ENCODE measurements at places on chromosomes 11 and 22. TPM values are rescaled to one million over a fixed set of nuclear protein-coding genes. Genes with fewer than 3 reads are reported as not detected.

DNA sequence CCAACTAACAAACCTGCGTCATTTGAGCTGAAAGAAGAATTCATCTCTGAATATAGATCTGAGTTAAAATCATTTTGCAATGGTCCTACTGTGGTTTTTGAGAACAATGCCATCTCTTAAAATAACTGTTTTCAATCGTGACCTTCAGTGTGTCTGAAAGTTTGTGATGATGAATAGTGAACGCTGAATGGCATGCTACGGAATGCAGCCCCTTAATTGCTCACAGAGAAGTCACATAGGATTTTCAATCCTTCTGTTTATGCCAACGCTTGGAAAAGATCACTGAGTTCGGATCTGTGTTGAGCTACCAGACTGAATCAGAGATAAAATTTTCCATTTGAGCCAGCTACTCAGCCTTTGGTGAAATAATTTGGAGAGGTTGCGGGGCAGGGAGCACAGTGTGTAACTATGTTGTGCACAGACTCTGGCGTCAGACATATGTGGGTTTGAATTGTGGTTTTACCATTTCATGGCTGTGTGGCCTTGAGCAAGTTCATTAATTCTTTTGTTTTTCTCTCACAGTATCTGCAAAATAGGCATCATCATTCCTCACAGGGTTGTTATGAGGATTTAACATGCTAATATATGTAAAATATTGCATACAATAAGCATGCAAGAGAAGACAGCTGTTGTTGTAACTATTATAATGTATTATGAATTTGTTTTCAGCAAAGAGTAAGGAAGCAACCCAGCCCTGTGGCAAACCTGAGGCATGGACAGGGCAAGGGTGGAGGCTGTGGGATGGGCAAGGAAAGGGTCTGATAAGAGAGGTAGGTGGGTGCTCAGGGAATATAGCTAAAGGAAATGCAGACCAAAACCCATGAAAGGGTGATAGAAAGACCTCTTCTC, 679.9 kb downstream of the KCNA4 start:
- no peak for DNase-seq

DNA sequence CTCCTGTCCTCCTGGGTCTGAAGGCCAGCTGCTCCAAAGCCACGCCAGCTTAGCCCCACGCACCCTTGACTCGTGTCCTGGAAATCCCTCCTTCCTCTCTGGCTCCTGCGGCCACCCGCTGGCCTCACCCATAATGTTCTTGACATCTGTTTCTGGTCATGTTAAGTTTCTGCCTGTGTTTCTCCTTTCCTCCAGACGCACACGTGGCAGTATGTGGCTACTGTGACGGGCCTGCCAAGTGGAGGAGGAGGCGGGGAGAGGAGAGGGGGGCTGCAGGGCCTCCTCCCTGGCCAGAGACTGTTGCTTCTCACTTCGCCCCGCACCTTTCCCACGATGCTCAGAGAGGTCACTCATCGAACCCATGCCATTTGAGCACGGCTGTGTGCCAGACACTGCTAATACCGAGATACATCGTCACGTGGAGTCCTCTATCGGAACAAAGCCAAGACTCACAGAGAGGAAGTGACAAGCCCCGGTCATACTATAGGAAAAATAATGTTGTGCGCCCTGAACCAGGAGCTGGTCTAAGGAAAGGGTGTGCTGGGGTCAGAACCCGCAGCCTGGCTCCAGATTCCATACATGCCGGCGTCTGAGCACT, 11.5 kb downstream of the C1QTNF6 start:
- no peak for DNase-seq

The JAM3 gene
- 42.3 TPM for polyA plus RNA-seq

DNA sequence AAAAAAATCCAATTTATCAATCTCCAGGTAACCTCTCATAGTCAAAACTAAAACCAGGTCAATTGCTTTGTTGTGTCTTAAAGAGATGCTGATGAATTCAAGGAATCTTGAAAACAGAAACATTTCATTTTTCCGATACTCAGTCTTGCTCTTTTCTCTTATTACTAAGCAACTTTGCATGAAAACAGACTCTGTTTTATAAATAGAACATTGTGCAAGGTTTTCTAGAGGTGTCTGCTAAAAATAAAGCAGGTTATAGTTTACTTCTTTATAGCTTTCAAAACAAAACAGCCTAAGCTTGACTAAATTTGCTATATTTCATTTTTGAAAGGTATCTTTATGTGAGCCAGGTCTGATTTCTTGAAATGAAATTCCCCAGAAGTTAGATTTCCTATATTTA, 109.3 kb downstream of the ARL14EP start:
- no peak for DNase-seq

DNA sequence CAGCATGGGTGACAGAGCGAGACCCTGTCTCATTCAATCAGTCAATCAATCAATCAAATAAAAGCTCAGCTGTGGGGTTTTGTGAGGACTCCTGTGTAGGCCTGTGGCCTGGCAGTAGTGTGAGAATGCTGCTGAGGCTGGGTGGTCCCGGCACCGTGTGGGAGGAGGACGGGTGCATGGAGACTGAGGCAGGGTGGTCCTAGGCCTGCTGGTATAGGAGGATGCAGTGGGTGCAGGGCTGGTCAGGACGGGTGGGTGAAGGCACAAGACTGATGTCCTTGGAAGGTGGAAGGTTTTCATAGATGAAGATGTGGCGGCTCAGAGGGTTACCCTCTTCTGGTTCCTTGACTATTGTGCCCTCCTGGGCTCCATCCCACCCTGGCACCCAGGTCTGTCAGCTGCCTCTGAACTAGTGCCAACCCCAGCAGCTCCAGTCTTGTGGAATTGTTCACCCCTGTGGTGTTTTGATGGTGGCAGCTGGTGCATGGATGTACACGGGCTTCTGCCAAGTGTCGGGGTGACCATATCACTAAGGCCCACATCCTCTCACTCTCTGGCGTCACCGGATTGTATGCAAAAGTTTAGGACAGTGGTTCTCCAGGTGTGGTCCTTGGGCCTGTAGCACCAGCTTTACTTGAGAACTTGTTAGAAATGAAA, 23.7 kb downstream of the TANGO2 start:
- no peak for DNase-seq

GRCh38 chr22:27792452-27793161, 8.9 kb downstream of the MN1 start:
- DNase-seq: no peak

The P2RY2 gene
- 0.15 TPM for polyA plus RNA-seq

The SLC37A2 gene
- polyA plus RNA-seq: 0.75 TPM

The CHCHD10 gene
- 22.1 TPM for polyA plus RNA-seq

GRCh38 chr11:117860139-117860538, 16.3 kb downstream of the FXYD6 start:
- no peak for DNase-seq

GRCh38 chr22:24061124-24061684, 50.1 kb downstream of the CABIN1 start:
- no peak for DNase-seq

The GGT1 gene
- 2.0 TPM for polyA plus RNA-seq

- no peak for DNase-seq
Observed at GRCh38 chr11:1776331-1776851, 12.7 kb upstream of the CTSD start.

- DNase-seq: no peak
Observed at GRCh38 chr22:23517804-23518375, 62.2 kb downstream of the IGLL1 start.

The SLC22A6 gene
- polyA plus RNA-seq: not detected

DNA sequence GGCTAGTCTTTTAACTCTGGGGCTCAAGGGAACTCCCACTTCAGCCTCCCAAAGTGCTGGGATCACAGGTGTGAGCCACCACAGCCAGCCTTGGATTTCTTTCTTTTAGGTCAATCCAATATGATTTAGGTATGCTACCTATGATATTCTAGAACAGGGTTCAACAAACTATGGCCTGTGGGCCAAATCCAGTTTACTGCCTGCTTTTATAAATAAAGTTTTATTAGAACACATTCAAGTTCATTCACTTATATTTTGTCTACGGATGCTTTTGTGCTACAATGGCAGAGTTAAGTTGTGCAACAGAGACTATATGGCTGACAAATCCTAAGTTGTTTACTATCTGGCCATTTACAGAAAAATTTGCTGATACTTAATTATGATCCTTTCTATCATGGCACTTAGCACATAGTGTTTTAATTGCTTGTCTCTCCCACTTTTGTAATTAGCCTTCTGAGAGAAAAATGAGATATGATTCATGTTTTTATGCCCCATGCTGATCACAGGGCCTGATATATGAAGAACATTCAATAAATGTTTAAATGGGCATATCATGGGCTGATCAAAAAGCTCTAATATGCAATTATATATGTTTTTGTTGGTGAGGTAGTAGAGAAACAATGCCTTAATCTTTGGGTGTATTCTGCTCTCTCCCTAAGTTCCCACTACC, 109.6 kb downstream of the STIM1 start:
- no peak for DNase-seq

The GPR83 gene
- 0.04 TPM for polyA plus RNA-seq

GRCh38 chr11:8382436-8383053, 118.9 kb upstream of the LMO1 start:
- no peak for DNase-seq

GRCh38 chr11:120657306-120658070, 145.9 kb downstream of the GRIK4 start:
- no peak for DNase-seq

DNA sequence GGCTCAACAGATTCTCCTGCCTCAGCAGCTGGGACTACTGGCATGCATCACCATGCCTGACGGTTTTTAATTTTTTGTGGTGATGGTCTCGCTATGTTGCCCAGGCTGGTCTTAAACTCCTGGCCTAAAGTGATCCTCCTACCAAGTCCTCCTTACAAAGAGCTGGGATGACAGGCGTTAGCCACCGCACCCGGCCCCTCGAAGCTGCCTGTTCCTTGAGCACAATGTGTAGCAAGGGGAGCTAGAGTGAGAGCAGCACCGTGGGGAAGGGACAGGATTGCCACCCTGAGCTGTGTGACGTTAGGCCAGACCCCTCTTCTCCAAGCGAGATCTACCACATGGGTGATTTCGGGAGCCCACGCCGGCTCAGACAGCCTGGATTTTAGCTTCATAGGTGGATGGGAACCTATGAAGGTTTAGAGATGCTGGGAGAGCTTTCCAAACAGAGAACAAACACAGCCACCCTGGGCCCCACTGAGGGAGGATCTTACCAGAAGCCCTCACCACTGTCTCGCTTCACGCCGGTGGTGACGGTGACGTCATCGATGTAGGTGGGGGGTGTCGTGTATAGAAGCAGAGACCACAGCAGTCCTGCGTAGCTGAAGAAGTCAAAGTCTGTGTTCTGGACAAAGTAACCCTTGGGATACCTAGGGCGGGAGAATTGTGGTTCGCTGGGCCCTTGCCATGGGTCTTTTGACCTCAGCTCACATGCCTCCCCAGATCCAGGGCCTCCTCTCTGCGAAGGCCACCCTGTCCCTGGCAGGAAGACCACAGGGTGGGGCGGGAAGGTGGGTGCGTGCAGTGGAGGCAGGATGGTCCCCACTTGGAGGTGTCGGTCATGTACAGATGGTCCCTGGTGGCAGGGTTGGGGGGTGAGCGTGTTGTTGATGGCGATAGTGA, 23.1 kb downstream of the RGL4 start:
- DNase-seq: no peak

- DNase-seq: peak; percentile 72
Observed at GRCh38 chr11:1772270-1773130, 8.8 kb upstream of the CTSD start.

Data from BJ (cell line).